ENCODE measurements at places on chromosomes 2 and 18.

GRCh38 chr2:123596621-123597020 lies 428.5 kb upstream of the CNTNAP5 start:
- no peak for DNase-seq

DNA sequence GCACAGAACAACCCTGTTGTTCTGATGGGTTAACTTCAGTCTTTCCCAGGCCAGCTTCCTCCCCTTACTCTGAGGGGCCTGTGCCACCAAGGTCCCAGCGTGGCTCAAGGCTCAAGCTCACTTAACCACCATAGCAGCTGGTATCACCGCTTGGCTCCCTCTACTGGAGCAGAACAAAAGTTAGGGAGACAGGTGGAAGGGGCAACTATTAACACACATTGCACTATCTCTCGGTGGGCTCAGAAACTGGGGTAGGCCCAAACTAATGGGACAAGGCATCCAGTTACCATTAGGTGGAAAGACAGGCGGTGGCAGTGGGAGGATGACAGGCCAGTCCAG lies 88.7 kb upstream of the ATL2 start:
- no peak for DNase-seq

DNA sequence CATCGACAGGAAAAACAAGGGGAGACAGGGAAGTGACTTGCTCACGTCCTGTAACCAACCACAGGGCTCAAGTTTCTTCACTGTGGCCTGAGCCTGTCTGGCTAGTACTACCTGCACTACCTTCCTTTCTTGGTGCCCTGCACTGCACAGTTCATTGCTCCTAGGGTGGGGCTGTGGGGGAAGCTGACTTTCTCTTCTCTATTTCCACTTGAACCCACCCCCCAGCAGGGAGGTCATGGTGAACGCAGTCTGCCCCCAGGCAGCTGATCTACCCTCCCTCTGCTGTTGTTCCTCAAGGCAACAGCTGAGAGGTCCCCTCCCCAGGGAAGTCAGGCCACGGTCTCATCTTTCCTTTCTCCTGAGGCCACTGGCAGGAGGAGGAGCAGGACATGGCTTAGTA lies 532.1 kb downstream of the SOX11 start:
- DNase-seq, result no peak

- no peak for DNase-seq
Observed at GRCh38 chr2:159595410-159596046, 20.8 kb downstream of the BAZ2B start.

- no peak for DNase-seq
Observed at GRCh38 chr18:24947521-24948305, 404.3 kb downstream of the ZNF521 start.

GRCh38 chr2:99389946-99390345 lies 52.8 kb downstream of the EIF5B start:
- no peak for DNase-seq

DNA sequence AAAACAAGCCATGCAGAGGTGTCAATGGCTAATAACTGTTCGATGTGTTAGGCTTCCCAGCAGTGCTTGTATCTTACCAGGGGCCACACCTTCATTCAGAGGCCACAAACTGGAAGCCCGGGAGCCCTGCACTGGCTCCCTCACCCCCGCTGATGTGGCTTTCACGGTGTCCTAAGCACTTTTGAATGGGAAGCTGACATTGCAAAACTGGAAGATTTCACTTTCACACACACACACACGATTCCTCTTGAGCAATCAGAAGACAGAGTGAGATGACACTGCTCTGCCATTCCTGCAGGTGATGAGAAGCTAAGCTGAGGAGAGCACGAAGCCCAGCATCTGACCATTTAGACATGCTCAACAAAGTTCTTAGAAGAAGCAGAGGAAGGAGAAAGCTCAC lies 8.6 kb upstream of the ZNF407 start:
- no peak for DNase-seq

GRCh38 chr2:146997945-146998344 lies 846.9 kb upstream of the ACVR2A start:
- no peak for DNase-seq

DNA sequence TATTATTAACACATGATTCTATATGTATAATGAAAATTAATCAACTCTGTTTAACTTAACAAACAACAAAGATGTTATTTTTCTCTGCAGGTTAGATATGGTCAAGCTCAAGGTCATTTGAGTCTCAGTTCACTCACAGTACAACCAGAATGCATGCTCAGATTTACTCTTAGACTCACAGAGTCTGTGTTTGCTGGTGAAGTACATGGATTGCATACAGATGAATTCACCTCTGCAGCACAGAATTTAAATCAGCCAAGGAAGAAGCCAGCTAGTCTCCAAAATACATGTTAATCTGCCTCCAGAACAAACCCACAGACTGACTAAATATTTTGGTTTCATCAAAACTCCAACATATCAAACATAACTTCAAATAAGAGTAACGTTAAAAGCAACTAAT lies 424.5 kb downstream of the RAD51AP2 start:
- no peak for DNase-seq

Data from NCI-H1105 (cell line).